ENCODE measurements at places on chromosomes 11 and 22.

DNA sequence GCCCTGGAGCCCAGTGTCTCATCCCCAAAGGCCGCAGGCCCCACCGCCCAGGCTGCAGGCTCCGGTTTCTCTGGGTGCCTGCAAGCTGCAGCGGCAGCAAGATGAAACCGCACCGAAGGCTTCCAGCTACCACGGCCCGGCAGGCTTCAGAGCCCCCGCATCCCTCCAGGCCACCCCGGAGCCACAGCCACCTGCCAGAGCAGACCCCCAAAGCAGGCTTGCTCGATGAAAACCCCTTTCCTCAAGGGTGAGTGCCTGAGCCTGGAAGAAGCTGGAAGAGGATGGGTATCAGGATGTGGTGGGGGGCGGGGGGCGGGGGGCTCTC lies 24.5 kb upstream of the GNB1L start:
- no peak for DNase-seq

GRCh38 chr11:86142170-86142569 lies 73.3 kb upstream of the PICALM start:
- no peak for DNase-seq

GRCh38 chr11:66124564-66124963 lies 54.5 kb downstream of the PACS1 start:
- DNase-seq: peak; percentile 47

- no peak for DNase-seq
Measured at GRCh38 chr22:36991206-36991605, 28.0 kb downstream of the TST start.

DNA sequence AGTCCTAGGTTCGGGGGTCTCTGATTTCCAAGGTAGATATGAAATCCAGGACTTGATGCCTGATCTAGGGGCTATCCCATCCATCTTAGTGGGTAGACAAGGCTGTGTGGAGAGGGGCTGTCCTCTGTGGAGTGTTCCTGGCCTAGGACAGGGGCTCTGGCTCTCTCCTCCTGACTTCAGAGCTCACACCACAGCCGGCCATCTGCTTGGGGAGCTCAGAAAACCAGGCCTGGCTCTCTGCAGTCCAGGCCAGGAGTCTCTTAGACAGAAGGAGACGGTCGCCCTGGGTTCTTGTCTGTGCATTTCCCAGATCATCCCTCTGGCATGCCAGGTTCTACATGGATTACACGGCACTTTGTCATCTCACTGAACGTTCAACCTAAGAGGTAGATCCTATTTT lies 17.9 kb downstream of the TUB start:
- DNase-seq: no peak
